T-helper 1 cell (primary cell): ENCODE measurements at places on chromosomes 13 and 19.
A peak's percentile ranks its signal among the peaks of the same experiment; 100 is the strongest.

DNA sequence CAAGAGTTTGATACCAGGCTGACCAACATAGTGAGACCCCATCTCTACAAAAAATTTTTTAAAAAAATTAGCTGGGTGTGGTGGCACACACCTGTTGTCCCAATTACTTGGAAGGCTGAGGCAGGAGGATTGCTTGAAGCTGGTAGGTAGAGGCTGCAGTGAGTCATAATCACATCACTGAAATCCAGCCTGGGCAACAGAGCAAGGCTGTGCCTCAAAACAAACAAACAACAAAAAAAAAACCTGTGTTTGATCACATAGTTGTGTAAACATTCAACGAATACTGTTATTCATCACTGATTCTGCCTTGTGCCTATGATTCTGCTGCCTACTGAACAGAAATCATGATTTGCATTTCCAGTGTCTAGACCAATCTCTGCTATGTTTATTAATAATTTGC is 134.0 kb downstream of the TBC1D4 start:
- no peak for DNase-seq

DNA sequence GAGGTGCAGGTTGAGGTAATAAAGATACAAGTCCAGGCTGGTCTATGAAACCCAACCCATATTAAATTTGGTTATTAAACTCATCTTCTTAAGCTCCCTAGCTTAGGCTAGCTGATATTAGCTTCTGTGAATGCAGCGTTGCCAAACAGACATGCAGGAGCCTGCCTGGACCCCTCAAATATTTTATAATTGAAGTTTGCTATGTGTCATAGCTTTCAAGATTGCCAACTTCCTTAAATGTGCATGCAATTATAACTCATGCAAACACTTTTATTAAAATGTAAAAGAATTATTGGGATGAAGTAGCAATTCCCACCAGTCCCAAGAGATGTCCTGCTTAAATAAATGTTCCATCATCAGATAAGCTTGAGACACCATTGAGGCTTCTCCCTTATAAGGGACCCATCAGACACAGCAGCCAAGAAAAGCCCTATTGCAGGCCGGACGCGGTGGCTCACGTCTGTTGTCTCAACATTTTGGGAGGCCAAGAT is 51.3 kb downstream of the MBNL2 start:
- no peak for DNase-seq

- no peak for DNase-seq
Measured at GRCh38 chr13:36129539-36129938, 1.6 kb downstream of the DCLK1 start.

DNA sequence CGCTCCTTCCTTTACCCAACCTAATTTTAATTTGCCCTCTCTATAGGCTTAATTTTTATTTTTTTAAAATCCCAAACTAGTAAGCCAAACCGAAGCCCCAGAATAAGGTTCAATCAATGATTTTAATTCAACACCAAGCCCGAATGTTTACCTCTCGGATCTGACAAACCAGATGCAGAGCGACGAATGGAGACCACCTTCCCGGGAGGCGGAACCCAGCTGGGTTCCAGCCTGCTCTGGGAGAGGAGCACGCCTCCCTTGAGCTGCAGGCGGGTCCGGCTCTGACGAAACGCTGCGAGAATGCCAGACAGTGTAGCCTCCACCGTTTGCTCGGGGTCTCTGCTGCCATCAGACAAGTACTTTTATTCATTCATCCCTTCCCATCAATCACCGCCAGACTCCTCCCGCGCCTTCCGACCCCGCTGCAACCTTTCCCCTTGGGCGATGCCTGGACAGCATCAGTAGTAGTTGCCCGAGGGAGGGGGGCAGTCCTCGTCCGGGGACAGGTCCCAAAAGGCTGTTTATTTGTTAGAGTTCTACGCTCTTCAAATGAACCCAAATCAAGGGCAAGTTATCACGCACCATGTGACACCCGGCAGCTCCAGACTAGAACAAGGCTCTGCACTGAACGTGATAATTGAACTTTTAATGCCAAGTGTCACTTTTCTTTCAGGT is 752 bp upstream of the EDNRB start:
- DNase-seq = no peak

- peak; percentile 78 for DNase-seq
Measured at GRCh38 chr19:7680606-7681339, at the start of gene TRAPPC5. Gene TRAPPC5 (plus strand): TSS chr19:7680833. CDS start chr19:7682254, 1,421 bp downstream.

DNA sequence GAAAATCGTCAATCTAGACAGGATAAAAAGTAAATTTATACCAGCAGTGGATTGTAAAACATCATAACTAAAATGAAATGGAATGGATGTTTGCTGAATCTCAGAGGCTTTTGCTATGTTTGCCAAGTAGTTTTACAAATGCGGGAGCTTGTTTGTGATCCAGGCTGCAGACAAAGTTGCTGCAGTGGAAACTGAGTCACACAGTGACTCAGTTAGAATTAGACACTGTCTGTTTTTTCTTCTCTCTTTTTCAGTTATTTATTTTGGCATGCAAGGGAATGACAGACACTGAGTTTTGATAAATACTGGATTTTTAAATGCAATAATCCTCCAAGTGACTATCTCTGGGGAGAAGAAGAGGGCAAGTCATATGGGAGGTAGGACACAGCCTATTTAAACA is 4.6 kb upstream of the PNMA8A start:
- DNase-seq = no peak

- DNase-seq = no peak
Measured at GRCh38 chr19:29098863-29099481, 114.0 kb downstream of the UQCRFS1 start.

DNA sequence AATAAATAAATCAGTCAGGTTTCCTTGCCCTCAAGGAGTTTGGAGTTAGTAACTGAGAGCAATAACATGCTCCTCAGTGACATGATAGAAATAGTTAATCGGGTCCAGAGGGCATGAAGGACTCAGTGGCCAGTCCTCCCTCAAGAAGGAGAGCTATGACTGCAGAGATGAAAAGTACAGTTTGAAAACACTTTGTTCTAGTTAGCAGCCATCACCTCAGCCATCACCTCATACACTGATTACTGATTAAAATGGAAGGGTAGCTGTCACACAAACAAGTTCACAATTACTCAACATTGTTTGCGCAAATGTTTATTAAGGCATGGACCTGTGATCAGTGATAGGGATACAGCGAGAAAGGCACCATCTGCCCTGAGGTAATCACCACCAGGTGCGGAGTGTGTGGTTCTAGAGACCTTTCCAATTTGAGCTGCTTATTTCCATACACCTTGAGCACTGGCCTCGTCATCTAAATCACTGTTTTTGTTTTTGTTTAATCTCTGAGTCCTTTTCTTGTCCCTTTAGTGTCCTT is 85.3 kb upstream of the RAP2A start:
- DNase-seq = no peak
